ENCODE measurements at places on chromosomes 16 and 17.

DNA sequence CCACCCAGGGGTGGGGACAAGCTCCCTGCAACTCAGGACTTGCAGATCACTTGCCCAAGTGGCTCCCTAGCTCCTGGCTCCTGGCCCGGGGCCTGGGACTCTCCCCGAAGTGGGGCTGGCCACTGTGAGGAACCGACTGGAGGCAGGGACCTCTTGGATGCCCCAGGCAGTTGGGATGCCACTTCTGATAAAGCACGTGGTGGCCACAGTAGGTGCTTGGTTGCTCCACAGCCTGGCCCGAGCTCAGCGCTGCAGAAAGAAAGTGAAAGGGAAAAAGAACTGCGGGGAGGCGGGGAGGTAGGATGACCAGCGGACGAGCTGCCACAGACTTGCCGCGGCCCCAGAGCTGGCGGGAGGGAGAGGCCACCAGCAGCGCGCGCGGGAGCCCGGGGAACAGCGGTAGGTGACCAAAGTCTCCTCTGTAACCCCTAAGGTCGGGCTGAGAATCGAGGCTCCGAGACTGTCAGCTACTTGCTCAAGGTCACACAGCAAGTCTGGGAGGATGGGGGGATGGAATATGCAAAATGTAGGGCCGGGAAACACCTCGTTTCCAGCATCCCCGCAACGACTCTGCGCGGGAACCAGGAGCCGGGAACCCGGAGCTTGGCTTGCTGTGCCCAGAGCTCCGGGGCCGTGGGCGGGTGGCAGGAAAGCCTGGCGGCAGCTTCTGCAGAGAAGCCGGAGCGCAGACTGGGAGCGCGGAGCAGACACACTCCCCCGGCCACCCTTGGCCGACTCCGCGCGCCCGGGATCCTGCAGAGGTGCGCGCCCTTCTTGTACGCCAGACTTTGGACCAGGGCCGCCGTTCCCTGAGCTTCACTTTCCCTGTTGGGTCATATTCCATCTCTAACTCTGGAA is 1.9 kb downstream of the CIITA start:
- peak; percentile 5 for DNase-seq

- no peak for DNase-seq
Measured at GRCh38 chr17:48002266-48002915, 31.5 kb downstream of the CDK5RAP3 start.

- DNase-seq, result peak; percentile 71
Measured at GRCh38 chr17:21041741-21042457, 912 bp downstream of the USP22 start.

DNA sequence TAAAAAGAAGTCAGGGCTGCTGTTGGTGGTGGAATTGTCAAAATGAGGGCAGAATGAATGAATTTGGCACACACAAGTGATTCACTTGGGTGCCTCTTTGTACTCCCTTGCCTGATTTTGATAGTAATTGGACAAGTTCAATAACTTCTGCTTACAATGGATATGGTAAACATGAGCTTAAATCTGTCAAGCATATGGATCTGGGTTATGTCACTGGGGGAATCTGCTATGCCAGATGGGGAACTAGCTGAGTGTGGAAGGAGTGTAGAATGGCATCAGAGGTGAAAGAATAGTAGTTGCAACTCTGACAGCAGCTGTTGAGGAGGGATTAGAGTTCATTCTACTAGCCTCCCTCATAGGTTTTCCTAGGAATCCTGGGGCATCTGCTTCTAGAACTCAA is 724.2 kb upstream of the CDH8 start:
- no peak for DNase-seq

GRCh38 chr17:66661411-66662256 is 173.3 kb upstream of the CACNG5 start:
- no peak for DNase-seq

DNA sequence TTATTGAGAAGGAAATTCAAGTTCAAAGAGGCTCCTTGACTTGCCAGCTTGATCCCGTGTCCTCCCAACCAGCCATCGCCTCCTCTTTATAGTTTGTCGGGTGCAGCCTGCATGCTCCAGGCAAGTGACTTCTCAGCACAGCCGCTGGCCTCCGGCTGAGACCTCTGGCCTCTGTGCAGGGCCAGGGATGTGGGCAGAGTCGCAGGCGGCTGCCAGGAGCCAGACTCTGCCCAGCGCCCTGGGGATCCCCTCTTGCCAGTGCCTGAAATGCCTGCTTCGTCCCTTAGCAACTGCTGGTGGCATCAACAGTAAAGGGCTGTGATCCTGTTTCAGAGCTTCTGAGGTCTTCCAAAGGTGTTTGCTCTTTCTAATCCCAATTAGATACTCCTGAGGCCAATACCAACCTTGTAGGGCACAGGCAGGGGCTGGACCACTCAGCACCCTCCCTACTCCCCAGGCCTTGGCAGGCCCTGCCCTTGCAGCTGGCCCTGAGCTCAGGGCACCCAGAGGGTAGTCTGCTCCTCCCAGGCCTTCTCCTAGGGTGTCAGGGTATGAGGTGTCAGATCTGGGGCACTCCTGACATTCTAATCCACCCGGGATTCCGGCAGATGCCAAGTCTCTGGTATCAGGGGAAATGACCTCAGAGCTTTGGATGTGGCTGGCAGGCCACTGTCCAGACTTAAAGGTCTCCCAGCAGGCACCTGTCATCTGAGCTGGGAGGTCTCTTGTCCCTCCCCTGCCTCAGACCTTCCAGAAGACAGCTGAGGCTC is 68.0 kb upstream of the SIAH1 start:
- no peak for DNase-seq

GRCh38 chr17:17416007-17416399 is 60.8 kb upstream of the MED9 start:
- DNase-seq, result peak; percentile 21

DNA sequence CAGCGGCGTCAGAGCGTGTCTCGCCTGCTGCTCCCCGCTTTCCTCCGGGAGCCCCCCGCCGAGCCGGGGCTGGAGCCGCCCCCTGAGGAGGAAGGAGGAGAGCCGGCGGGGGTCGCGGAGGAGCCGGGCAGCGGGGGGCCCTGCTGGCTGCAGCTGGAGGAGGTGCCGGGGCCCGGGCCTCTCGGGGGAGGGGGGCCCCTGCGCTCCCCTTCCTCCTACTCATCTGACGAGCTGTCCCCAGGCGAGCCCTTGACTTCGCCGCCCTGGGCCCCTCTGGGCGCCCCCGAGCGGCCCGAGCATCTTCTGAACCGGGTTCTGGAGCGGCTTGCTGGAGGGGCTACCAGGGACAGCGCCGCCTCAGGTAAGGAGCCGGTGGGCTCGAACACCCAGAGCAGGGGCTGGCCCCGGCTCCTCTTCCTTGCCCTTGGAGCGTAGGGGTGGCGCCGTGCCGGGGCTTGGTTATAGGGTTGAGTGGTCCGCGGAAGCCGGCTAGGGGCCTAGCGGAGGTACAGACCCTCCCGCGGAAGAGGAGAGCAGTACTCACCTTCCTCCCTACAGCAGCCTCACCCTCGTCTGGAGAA is 841 bp downstream of the RAPGEFL1 start:
- no peak for DNase-seq

DNA sequence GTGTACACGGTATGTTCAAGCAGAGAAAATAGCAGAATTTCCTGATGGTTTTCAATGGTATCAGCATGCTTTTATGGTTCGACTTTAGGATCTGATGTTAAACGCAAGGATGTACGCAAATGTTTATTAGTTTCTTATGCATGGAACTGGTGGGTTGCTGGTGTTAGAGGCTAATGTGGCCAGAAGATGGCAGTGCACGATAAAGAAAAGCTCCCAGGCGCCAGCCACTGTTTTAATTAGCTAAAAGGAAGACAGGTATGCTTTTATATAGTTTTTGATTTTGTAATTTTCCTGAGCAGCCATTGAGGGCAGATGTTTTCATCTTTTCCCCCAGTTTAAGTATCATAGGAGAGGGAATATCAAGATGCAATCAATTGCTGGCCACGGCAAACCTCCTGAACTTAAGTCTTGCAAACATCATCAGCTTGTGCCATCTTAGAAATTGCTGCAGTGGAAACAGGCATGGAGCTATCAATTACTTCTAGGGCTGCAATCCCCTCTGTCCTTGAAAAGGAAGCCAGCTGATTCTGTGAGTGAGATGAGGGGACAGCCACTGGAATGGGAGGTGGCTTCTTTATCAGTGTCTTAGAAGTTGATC is 648.5 kb upstream of the RBFOX1 start:
- no peak for DNase-seq

DNA sequence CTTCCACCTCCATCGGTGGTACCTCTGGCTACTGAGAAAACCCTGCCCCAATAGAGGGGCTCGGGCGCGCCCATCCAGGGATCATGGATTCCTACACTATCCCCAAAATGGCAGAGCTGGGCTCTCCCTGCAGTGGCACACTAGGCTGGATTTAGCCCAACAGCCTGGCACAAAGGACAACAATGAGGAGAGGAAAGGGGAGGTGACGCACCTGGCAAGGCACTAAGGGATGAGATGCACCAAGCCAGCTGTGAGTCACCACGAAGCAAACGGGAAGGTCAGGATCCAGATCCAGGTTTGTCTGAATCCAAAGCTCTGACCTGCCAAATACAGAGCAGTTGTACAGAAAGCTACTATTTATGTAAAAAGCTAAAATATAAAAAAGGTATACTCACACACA is 18.1 kb downstream of the UBE2O start:
- DNase-seq, result no peak

DNA sequence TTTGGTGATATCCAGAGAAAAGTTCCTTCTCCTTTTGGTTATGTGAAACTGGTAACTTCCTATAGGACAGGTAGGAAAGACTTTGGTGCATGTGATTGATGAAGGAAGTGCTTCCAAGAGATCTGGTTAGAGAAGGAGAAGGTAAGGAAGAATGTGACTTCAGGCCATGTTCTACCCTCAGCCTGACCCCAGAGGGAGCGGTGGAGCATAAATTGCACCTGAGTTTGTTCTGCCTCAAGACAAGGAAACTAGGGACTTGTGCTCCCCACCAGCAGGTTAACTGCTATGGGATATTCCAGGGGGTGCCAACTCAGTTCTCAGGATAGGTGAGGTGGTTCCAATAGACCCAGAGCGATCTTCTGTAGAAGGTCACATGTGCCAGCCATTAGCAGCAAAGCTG is 299.3 kb upstream of the XYLT1 start:
- DNase-seq, result no peak

GRCh38 chr17:40531051-40531991 is 29.9 kb upstream of the TNS4 start:
- peak; percentile 53 for DNase-seq

DNA sequence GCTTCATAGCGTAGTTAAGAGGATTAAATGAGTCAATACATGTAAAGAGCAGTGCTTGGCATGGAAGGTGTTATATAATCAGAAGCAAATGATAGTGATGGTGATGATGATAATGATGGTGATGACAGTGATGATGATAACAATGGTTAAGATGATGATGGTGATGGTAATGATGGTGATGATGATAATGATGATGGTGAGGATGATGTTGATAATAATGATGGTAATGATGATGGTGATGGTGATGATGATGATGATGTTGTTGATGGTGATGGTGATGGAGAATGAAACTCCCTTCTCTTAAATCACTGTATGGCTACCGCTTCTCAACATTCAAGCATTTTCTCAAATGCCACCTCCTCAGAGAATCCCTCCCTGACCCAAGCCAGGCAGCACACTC is 190.5 kb downstream of the TMEM132E start:
- DNase-seq, result no peak

DNA sequence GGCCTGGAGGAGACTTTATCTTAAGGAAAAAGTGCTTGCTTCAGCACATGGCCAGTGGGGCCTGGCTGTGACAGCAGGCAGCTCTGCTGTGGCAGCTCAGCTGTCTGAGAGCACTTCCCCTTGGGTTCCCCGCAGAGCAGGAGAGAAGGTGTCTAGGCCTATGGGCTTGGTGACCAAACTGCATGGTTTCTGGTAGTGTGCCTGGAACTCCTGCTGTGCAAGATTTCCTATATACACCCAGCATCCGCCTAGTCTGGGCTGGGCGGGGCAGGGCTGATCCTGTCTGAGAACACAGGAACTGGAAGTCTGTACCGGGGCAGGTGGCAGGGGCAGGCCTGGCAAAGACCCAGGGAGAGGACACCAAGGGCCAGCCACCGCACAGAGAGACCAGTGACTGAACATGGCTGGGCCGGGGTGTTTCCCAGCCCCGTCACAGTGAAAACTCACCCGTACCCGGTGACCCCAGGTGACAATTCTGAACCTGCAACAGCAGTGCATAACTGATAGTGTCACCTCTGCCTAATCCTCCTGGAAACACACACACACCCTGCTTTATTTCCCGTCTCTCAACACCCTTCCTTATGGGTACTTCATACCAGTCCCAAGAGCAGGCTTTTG is 39.3 kb downstream of the CHD9 start:
- DNase-seq, result peak; percentile 72

GRCh38 chr17:71430281-71430680 is 690.5 kb upstream of the SOX9 start:
- DNase-seq, result no peak

DNA sequence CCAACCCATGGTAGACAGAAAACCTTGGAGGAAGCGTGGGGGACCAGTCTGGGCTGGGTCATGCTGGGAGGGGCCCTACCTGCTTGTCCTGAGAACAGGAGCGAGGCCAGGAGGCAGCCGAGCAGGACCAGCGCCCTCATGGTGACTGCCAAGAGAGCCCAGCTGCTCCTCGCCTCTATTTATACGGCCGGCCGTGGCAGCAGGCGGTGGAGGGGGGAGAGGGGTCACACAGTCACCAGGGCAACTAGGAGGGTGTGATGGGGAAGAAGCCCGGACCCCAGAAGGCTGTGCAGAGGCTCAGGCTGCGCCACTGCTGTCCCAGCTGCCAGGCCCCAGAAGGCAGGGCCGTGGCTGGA is at the start of gene SRL:
Gene SRL, minus strand, starts transcription at position 153 of the 356 bp plus-strand sequence. Its CDS starts 13 bp downstream, at position 140.
- no peak for DNase-seq
